Activated CD8-positive, alpha-beta T cell treated with anti-CD3 and anti-CD28 coated beads, Interleukin-2, amount 10 ng/mL, durations not matched to agents 7 days and 5 days (primary cell): ENCODE measurements at places on chromosomes 1 and 21. TPM values are rescaled to one million over a fixed set of nuclear protein-coding genes. Genes with fewer than 3 reads are reported as not detected.

The LENEP gene
- 0.91 TPM for total RNA-seq

GRCh38 chr1:21278860-21279845 is 11.1 kb downstream of the ECE1 start:
- H3K27ac ChIP-seq, result peak overlapping the region; percentile 94
- H3K4me1 ChIP-seq, result peaks cover 48% of the 10 kb centered on the region
- DNase-seq, result no peak
- peaks cover 31% of the 10 kb centered on the region for H3K36me3 ChIP-seq

The GON4L gene
- 64.8 TPM for total RNA-seq

The DNAJC6 gene
- 1.4 TPM for total RNA-seq

GRCh38 chr1:5950994-5951785 is 41.0 kb downstream of the NPHP4 start:
- H3K36me3 ChIP-seq, result peaks cover 13% of the 10 kb centered on the region
- no peak overlapping the region for H3K27ac ChIP-seq
- no peaks in the 10 kb centered on the region for H3K27me3 ChIP-seq

GRCh38 chr1:54499360-54500106 is 48.5 kb upstream of the ACOT11 start:
- no peaks in the 10 kb centered on the region for H3K36me3 ChIP-seq
- H3K4me3 ChIP-seq, result peak overlapping the region; percentile 64
- peak; percentile 65 for DNase-seq
- no peak overlapping the region for H3K27ac ChIP-seq
- peaks cover 40% of the 10 kb centered on the region for H3K27me3 ChIP-seq

DNA sequence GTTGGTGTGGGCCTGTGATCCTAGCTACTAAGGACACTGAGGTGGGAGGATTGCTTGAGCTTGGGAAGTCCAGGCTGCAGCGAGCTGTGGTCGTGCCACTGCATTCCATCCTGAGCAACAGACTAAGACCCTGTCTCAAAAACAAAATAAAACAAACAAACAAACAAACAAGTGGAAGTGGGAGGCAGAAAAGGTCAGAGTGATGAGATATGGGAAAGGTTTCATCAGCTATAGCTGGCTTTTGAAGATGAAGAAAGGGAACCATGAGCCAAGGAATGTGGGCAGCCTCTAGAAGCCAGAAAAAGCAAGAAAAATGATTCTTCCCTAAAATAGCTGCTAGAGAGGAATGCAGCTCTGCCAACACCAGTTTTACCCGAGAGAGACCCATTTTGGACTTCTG is 10.6 kb upstream of the NUCKS1 start:
- H3K4me3 ChIP-seq, result no peak overlapping the region
- H3K4me1 ChIP-seq, result no peaks in the 10 kb centered on the region
- H3K27me3 ChIP-seq, result peaks cover 3% of the 10 kb centered on the region
- DNase-seq, result no peak
- peaks cover 11% of the 10 kb centered on the region for H3K36me3 ChIP-seq
- no peak overlapping the region for H3K27ac ChIP-seq
